ENCODE measurements at places on chromosomes 1 and 21. TPM values are rescaled to one million over a fixed set of nuclear protein-coding genes. Genes with fewer than 3 reads are reported as not detected.

TFF3 gene
- 59.5 TPM for polyA plus RNA-seq

DNA sequence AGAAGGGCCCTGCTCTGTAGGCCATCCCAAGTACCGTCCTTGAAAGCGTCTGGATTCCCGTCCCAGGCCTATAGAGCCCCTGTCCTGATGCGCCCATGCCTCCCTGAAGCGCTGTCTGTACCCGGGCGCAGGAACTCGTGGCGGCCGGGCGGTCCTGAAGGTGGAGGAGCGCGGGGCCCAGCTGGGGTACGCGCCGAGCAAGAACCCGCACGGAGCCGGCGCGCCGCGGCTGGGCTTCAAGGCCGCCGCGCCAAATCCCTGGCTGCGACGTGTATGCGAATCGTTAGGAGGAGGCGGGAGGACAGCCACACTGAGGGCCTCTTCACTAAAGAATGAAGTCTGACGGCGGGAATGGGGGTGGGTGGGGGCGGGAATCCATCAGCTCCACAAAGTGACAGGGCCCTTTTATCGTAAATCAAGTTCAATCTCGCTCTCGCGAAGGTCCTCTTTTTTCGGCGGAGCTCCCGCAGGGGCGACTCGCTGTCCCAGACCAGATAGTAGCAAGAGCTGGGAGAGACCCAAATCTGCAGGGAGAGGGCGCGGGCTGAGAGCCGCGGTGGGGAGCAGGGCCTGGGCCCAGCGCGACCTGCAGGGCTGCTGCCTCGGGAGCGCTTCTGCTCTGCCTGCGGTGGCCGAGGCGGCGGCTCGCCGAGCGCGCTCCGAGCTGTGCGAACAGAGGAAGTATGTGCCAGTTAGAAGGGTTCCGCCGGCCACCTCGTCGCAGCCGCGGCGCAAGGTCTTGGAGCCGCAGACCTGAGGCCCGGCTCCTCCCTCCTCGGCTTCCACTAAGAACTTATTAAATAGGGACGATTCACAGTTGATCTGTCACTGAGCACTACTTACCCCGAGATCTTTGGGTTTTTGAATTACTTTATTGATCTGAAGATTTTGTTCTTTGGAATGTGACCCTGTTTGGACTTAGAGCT is 10.4 kb downstream of the BARHL2 start:
- peak; percentile 84 for DNase-seq

- DNase-seq, result no peak
These were observed 23.4 kb downstream of the SAMSN1 start for GRCh38 chr21:14522736-14523135.

DNA sequence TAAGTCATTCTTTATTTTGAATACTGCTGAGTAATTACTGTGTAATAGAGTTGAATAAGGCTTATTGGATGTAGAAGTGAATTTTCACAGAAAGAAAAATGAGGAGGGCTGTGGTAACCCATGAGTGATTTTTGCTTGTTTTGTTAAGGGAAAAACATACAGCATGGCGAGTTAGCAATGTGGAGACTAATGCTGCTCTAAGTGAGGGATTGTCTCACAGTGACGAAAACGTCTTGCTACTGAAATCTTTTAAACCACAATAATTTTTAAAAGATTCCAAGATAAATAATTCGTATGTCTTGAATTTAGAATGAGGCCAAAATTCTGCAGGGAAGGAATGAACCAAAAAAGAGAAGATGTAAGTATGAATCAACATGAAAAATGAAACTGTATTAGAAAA is 16.2 kb upstream of the PLA2G4A start:
- DNase-seq, result no peak

- DNase-seq, result no peak
These were observed 66.1 kb downstream of the PLXNA2 start for GRCh38 chr1:208178091-208178529.

DNA sequence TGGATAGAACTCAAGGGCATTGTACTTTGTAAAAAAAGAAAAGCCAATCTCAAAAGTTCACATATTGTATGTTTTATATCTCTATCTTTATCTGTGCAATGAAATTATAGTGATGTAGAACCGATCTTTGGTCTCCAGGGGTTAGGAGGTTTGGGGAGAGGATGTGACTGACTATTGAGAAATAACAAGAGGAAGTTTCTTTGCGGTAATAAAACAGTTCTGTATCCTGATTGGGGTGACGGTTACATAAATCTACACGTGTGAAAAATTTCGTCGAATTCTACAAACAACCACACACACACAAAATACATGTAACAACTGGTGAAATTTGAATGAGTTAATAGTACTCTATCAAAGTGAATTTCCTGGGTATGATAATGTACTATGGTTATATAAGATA is 10.6 kb upstream of the OR2T33 start:
- no peak for DNase-seq

DNA sequence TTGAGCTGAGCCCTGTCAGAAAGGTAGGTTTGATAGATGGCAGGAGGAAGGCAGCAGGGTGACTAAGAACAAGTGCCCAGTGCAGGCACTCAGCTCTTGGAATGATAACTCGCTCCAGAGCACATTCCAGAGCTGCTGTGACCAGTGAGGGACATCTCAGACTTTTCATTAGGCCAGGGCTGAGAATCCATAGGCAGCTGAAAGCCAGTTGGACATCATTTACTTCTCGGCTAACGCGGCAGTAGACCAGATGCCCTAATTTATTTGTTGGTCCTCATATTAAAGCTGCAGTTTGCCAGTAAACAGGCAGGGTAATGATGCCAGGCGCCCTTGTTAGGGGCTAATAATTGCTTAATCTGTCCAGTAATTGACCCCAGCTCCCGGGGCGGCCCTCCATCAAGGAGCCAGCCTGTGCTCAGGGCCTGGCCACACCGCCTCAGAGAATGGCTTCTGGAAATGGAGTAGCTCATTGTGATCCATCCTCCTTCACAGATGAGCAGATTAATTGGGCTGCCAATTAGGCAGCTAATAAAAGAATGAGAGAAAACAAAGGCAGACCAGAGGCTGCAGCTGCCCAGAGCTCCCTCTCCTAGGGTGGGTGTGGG is 122.0 kb downstream of the BEND5 start:
- DNase-seq, result peak; percentile 76

Measured in brain (organoid and tissue), 16 donors.